ENCODE measurements at places on chromosomes 2 and 18.

DNA sequence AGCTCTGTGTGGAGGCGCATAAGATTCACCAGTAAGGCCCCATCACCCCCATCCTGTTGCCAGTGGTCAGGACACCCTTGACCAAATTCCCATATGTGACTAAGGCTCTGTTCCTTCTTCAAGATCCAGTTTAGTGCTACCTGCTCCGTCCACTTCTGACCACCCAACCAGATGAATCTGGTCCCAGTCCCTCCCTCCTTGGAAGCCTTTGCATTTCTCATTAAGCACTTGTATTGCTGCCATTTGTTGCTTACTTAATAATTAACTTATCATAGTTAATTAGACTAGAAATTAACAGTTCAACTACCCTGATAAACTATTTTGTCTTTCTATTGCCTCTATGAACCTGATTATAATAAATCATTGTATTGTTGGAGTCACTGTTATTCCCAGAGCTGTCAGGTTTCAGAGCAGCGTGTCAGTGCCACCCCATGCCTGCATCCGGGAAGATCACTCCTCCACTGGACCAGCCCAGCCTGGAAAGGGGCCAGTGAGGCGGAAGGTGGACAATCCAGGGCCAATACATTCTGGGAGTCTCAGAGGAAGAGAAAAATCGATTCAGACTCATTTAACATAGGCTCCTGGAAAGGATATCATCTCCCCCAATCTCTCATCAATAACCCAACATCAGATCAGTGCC, 9.5 kb upstream of the NAT8 start:
- DNase-seq: no peak

DNA sequence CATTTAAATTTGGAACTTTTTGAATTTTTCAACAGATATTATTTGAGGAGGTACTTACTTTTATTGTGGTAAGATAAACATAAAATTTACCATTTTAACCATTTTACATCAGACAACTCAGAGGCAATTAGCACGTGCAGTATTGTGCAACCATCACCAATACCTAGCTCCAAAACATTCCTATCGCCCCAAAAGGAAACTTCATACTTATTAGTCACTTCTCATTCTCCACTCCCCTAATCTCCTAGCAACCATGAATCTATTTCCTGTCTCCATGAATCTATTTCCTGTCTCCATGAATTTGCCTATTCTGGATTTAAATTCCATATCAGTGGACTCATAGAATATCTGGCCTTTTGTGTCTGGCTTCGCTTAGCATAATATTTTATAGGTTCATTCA, 69.9 kb upstream of the FAM136A start:
- no peak for DNase-seq

DNA sequence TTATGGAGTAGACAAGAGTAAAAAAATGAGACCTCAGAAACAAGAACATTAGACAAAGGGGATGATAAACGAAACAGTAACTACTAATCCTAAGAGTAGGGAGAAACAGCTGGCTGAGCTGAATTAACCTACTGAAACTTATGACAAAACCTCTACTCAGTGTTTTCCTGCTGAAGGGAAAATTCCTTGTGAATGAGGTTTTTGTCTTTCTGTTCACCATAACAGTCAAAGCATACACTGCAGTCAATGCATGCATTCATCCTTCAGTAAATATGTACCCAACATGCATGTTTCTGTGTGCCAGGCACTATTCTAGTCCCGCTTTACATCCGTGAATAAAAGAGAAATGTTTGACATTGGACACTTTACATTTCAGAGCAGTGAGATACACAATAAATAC, 805.6 kb upstream of the KLHL29 start:
- no peak for DNase-seq

DNA sequence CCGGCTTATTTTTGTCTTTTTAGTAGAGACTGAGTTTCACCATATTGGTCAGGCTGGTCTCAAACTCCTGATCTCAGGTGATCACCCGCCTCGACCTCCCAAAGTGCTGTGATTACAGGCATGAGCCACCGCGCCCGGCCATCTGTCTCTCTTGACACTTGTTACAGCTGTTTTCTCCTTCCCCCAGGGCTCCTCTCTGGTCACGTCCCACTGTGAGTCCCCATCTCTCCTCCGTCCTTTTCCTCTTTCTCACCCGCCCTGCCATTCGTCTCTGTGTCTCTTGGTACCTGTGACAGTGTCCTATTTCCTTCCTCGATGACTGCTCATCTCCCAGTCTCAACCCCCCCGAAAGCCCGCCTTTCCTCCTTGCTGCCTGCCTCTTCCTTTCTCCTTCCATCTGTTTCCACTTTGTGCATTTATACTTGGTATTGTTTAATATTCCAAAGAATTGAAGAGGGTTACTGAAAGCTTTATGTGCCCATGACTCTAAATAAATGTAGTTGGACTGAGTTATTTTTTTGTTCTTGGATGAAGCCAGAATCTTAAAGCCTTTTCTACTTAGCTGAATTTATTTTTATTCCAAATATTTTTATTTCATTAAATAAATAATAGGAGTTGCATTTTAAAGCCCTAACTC, 241.5 kb downstream of the SH3RF3 start:
- DNase-seq: no peak

- DNase-seq: no peak
These were observed 338.0 kb downstream of the NYAP2 start for GRCh38 chr2:225737556-225737955.

- no peak for DNase-seq
These were observed 260.5 kb downstream of the TNS1 start for GRCh38 chr2:217742276-217742675.

DNA sequence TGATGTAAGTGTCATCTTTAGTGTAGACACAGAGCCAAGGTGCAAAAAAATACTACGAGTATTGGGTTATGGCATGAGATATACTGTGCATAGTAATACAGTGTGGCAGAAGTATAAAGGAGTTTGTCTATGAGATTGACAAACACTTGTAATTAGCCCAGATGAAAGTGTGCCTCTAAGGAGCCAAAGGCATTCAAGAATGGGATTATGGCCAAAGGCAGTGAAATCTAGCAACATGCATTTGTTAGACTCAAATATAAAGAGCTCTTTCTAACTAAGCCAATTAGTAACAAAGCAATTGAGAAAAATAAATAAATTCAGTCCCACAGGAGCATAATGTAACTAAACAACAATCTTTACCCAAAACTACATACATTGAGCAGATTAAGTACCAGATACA, 1761.8 kb downstream of the SUCLG1 start:
- no peak for DNase-seq

DNA sequence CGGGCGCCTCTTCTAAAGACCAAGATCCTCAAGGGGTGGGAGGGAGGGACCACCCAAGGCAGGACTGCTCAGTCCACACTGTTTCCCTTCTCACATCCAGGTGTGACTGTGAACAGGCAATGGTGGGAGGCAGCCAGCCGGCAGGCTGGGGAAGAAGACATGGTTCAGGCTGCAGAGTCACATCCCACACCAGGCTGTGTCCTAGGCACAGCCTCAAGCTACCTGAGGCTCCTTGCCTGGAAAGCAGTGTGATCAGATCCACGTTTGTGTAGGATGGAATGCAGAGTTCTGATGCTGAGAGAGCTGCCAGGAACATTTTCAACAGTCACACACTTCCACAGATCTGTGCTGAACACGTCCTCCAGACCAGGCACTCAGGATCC, 16.4 kb downstream of the SLC66A2 start:
- DNase-seq: no peak

DNA sequence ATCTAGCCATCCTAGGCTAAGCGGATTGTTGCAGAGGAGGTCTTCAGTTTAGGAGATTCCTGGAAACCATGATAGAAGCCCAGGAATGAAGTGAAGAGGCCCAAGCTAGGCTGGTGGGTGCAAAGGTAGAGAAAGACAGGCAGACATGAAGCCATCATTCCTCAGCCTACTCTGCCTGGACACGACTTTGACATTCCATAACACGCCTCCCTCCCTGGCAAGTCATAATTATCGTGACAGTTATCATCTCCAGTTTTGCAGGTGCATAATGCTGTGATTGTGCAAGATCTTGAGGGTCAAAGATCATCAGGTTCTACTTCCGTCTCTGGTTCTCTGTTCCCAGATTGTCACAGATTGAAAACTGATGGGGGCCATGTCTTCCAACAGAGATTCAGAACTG, 15.2 kb upstream of the FZD5 start:
- DNase-seq: no peak

DNA sequence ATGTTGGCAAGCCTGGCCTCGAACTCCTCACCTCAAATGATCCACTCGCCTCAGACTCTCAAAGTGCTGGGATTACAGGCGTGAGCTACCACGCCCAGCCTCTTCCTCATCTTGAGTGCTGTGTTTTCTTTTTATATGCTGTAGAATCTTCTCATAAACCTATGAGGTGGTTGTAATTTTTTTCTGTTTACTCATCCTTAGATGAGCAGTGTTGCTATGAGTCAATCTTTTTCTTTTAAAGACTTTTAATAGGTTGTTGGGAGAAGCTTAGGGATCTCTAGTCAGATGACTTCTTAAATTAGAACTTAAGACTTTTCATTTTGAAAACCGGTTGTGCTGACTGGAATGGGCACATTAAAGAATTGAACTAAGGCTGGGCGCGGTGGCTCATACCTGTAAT, 8.7 kb upstream of the AAK1 start:
- DNase-seq: peak; percentile 67

GRCh38 chr2:211845338-211846035, 693.1 kb downstream of the ERBB4 start:
- no peak for DNase-seq

GRCh38 chr18:48886520-48887293, 64.1 kb downstream of the SMAD7 start:
- DNase-seq: no peak

- no peak for DNase-seq
These were observed 1.3 kb downstream of the TAF1B start for GRCh38 chr2:9844576-9844975.

DNA sequence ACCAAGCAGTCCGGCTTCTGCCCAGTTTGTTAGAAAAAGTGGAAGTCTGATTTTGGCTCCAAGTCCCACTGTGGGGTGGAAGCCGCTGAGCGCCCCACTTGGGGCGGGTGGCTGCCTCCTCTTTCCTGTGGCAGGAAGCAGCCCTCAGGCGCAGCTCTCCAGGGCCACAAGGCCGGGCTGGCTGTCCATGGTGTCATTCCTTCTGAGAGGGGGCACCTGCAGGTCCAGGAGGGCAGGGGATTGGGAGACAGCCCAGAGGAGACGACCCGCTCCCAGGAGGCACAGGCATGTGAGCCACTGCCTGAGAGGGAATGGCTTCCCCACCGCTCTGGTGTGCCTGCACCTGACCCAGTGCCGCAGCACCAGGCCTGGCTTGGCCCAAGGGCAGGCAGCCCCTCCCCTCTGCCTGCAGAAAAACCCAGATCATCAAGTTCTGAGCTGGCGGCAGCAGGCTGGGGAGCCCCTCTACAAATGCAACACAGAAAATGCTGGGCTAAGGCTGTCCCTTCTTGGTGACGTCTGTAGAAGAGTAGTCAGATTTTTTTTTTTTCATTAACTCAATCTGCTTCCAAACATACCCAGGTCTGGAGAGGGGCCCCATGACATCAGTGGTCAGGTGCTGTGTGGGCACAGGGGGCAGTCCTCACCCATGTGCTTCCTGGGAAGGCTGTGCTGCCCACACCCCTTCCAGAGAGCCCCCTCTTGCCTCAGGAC, 38.4 kb downstream of the HS6ST1 start:
- no peak for DNase-seq

GRCh38 chr2:30310955-30311354, 79.6 kb downstream of the LBH start:
- DNase-seq: no peak

GRCh38 chr2:228039752-228040534, 141.5 kb downstream of the SPHKAP start:
- peak; percentile 51 for DNase-seq

- peak; percentile 51 for DNase-seq
These were observed 513 bp downstream of the TRIP12 start for GRCh38 chr2:229921101-229921891.

- DNase-seq: no peak
These were observed 478.9 kb downstream of the EIPR1 start for GRCh38 chr2:2898744-2899143.

DNA sequence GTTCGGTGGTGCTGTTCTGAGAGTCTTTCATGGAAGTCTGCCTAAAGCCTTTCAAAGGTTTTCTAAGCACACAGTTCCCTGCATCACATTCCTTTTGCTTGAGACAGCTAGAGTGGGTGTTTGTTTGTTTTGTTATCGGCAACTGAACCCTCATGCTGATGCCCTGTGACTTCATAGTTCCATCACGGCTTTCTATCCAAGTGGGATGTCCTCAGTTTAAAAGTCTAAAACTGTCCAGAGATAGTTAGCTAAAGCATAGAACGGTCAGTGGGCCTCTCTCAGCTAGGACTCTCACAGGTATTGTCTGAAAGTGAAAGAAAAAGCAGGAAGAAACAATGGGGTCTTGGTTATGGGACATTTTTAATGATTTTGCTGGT, 337.3 kb downstream of the OSR1 start:
- DNase-seq: peak; percentile 10

DNA sequence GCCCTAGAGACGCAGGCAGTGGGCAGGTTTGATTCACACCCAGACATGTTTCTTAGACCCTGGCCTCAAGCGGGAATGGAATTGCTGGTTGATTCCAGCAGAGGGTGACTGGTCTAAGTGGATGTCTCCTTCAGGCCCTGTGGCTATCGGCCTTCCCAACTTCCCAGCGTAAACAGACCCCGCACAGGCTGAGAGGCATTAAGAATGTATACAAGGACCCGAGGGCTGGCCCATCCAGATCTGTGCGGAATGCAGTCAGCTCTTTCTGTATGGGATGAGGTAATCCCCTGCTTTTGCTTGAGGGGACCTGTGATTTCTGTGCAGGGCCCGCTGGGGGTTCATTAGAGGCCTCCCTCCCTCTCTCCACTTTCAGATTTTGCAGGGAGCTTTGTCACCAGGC, 6.5 kb downstream of the ACKR3 start:
- no peak for DNase-seq

DNA sequence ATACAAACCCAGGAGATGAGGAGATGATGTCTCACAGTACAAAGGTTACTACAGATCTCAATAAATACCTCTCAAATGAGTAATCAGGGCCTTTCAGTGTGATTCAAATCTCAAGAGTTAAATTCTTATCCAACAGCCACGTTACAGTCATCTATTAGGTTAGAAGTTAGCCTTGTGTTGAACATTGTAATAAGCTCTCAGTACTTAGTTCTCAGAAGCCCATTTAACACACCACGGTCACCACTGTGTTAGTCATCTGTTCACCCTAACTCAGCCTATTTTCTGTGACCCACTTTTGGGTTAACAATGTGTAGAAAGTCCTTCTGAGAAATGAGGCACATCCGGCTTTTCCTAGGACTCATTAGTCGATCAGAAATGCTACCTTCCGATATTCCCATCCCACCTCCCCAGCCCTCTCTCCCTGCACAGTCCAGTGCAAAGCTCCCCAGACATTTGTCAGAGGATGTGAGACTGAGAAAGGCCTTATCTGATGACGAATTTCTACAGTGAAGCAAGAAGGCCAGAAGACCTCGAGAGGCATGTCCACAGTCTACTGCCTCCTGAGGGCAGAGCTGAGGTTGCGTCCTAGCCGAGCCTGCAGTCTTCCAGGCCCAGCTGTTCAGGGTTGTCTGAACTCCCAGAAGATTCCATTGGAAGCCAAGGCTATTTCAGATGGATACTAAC, 92.6 kb downstream of the ACTR2 start:
- peak; percentile 91 for DNase-seq

All from A549 (cell line).